Type B pancreatic cell (in vitro differentiated cells): ENCODE measurements at places on chromosomes 3 and 15.

DNA sequence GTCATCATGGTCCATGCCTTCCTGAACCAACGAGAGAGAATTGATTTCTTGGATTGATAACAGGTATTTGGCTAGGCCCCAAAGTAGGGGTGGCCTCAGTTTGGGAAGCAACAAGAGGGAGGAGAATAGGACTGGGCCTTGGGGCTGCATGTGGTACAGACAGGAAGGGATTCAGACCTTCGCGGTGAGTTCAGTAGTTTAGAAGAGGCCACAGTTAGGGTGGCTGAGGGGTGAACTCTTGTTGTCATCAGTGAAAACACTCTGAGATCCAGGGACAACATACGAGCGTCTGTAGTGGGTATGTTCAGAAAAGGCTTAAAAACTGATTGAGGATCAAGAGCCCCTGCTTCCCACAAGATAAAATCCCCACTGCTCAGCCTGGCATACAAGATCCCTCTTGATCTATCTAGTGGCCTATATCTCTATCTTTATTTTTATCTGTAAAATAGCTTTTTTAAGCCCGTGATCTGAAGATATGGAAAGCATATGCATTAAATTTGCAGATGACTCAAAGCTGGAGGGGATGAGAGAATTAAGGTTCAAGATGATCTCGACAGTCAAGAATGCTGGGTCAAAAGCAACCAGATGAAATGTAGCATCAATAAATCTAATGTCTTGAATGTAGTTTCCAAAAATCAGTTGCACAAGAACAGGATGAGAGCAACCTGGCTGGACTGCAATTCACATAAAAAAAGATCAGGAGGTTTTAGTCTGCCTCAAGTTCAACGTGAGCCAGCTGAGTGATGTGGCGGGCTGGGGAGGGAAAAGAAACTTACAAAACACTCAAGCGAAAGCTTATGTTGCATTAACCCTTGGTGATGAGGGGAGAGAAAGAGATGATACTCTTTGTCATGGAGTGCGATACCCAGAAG, 221.1 kb upstream of the TLE3 start:
- peak overlapping the region; percentile 32 for H3K27ac ChIP-seq
- H3K4me1 ChIP-seq, result peaks cover 49% of the 10 kb centered on the region
- H3K36me3 ChIP-seq, result no peaks in the 10 kb centered on the region
- peak overlapping the region; percentile 11 for H3K4me3 ChIP-seq

DNA sequence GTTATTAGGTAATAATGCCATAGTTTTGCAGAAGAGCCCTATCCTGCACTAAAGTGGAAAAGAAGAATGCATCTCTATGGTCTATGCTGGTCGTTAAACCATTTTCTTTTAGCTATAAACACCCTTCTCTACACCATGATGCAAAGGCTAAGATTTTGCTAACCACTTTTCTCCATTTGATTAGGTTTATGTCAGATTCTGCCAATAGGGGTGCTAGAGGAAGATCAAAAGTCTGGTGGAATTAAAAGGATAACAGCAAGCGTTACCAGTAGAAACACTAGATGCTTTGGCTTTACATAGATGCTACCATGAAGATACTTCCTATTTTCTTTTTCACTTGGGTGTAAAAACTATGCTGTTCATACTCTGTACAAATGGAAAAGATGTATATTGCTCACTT, 669.8 kb upstream of the ARPP21 start:
- DNase-seq, result no peak
- H3K27ac ChIP-seq, result no peak overlapping the region
- H3K27me3 ChIP-seq, result no peaks in the 10 kb centered on the region
- H3K36me3 ChIP-seq, result no peaks in the 10 kb centered on the region
- no peak overlapping the region for H3K4me3 ChIP-seq

- H3K36me3 ChIP-seq, result no peaks in the 10 kb centered on the region
- no peak for DNase-seq
- H3K27me3 ChIP-seq, result peaks cover 3% of the 10 kb centered on the region
- H3K4me1 ChIP-seq, result no peaks in the 10 kb centered on the region
Observed at GRCh38 chr15:80211976-80212375, 40.0 kb downstream of the CTXND1 start.

GRCh38 chr3:174089592-174089991, 692.0 kb downstream of the NLGN1 start:
- H3K36me3 ChIP-seq, result no peaks in the 10 kb centered on the region
- no peaks in the 10 kb centered on the region for H3K27me3 ChIP-seq
- peaks cover 13% of the 10 kb centered on the region for H3K4me1 ChIP-seq
- no peak overlapping the region for H3K27ac ChIP-seq

DNA sequence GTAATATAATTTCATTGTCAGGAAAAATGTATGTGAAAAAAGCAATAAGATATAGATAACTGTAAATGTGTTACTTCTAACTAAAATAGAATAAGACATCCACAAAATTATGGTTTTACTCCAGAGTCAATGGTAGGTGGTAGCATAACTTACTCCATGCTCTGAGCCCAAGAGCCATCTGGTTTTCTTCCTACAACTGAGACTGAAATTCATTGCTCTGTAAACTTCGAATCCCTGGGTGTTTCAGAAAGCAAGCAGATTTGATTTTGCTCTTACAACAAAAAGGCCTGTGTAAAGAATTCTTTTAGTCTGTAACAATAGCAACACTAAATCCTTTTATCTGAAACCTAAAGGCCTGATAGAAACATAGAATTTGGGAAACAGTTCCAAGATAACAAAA, 805.9 kb downstream of the AGBL1 start:
- H3K4me3 ChIP-seq, result no peak overlapping the region
- no peak overlapping the region for H3K27ac ChIP-seq
- no peaks in the 10 kb centered on the region for H3K36me3 ChIP-seq
- H3K27me3 ChIP-seq, result peaks cover 33% of the 10 kb centered on the region

DNA sequence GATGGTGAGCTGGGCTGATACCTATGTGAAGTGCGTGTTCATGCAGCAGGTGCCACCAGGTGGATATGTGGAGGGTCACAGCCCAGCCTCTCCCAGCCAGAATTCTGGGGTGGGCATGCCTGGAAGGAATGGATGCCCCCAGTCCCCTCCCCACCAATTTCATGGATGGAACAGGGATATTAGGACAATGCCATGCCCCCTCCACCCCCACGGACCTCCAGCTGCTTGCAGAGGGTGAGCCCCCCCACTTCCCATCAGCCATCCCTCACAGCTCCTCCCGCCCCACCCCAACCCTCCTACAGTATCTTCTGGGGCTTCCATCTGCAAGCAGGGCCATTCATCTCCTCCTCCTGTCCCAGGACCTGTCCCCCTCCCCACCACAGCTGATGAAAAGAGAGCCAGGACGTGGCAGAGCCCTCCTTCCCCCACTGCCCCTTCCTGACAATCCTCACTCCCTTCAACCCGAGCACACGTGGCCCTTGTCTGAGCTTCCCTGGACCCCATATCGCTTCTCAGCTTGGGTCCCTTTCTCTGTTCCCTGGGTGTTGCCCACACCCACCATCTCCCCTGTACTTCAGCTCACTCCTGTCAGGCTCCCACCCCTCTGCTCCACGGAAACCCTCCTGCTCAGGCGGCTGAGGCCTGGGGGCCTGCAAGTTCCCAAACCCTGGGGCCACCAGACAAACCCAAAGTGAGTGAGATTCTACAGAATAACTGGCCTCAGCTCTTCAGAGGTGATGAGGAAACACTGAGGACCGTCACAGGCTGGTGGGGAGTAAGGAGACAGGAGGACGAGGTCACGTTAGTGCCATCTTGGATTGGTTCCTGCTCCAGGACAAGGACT, 2.8 kb upstream of the SEMA3G start:
- H3K27me3 ChIP-seq, result no peaks in the 10 kb centered on the region
- H3K27ac ChIP-seq, result no peak overlapping the region
- no peak for DNase-seq
- peaks cover 6% of the 10 kb centered on the region for H3K4me1 ChIP-seq
- H3K36me3 ChIP-seq, result no peaks in the 10 kb centered on the region

GRCh38 chr3:140166861-140167599, 232.0 kb downstream of the CLSTN2 start:
- DNase-seq, result no peak
- H3K4me1 ChIP-seq, result no peaks in the 10 kb centered on the region
- H3K4me3 ChIP-seq, result no peak overlapping the region
- no peak overlapping the region for H3K27ac ChIP-seq

DNA sequence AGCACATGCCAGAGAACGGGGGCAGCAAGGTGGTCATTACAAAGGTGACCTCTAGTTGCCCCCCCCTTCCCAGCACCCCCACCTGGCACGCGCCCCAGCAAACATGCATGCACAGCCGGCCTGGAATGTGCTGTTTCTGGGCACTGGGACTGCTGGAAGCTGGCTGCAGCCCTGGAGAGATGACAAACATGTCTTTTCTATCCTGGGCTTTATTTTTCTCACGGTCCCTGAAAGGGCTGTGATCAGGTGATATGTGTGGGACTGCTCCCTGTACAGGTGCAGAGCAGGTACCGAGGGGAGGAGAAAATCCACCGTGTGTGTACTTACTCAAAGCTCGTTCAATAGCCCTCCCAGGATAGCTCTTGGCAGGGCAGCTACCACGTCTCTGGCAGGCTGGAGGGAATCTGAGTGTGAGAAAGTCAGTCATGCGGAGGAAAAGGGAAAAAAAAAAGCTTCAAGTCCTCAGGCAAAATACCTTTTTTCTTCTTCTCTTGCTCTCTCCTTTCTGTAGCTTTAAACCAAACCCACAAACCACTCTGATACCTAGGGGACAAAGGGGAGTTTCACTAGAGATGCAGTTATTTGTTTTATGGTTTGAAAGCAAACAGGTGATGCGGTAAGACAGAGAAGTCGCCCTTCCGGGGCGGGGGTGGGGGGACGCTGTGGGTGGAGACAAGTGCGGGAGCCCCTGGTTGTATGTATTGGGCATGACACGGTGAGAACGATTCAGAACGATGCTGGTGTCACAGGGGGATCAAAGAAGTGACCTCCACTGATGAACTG, 5.0 kb upstream of the HES1 start:
- H3K27me3 ChIP-seq, result peaks cover 7% of the 10 kb centered on the region
- no peaks in the 10 kb centered on the region for H3K36me3 ChIP-seq
- peaks cover 40% of the 10 kb centered on the region for H3K4me1 ChIP-seq

DNA sequence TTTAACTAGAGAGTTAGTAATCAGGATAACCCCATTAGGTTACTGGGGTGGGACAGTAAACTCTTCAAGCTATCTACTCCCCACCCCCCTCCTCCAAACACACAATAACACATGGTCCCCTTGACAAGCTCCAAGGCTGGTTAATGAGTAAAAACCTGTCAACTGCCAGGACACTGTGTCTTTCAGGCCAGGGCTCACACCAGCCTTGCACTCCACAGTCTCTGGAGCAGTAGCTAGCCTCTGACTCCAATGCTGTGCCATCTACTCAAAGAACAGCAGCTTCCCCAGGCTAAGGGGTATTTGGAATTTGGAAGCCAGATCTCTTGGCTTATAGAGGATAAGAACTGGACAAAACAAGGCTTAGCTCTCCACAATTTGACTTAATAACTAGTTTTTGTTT, 115.8 kb downstream of the LRIG1 start:
- no peak for DNase-seq
- no peak overlapping the region for H3K27ac ChIP-seq
- H3K4me1 ChIP-seq, result no peaks in the 10 kb centered on the region
- H3K4me3 ChIP-seq, result no peak overlapping the region

- H3K4me3 ChIP-seq, result no peak overlapping the region
- DNase-seq, result no peak
Observed at GRCh38 chr3:98807561-98807960, 44.4 kb downstream of the ST3GAL6 start.

- H3K36me3 ChIP-seq, result no peaks in the 10 kb centered on the region
- H3K27ac ChIP-seq, result no peak overlapping the region
- DNase-seq, result no peak
- H3K4me3 ChIP-seq, result no peak overlapping the region
Observed at GRCh38 chr15:50531163-50531562, 15.3 kb downstream of the USP50 start.

- H3K27me3 ChIP-seq, result no peaks in the 10 kb centered on the region
- peaks cover 4% of the 10 kb centered on the region for H3K4me1 ChIP-seq
- H3K4me3 ChIP-seq, result no peak overlapping the region
- H3K36me3 ChIP-seq, result peaks cover 20% of the 10 kb centered on the region
Observed at GRCh38 chr3:9028134-9028533, 64.9 kb upstream of the RAD18 start.

DNA sequence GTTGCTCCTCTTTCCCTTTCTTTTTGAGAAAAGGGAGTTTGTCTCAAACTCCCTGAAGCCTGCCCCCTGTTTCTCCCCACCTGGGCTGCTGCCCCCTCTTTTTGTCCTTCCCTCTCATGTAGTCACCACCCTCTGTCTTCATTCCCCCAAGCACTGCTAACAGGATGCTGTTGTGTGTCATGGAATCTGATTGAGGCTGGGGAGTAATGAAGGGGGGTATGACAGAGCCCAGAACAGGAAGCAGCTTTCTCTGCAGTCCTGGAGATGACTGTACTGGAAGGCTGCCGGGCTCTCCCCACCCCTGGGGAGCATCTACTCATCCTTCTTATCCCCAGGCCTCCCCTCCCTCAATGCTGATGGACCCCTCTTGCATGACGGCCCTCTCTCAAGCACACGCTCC, 181.6 kb downstream of the ABHD5 start:
- H3K4me3 ChIP-seq, result no peak overlapping the region
- H3K4me1 ChIP-seq, result peaks cover 9% of the 10 kb centered on the region
- no peaks in the 10 kb centered on the region for H3K36me3 ChIP-seq
- no peak for DNase-seq
- peaks cover 8% of the 10 kb centered on the region for H3K27me3 ChIP-seq
- no peak overlapping the region for H3K27ac ChIP-seq

DNA sequence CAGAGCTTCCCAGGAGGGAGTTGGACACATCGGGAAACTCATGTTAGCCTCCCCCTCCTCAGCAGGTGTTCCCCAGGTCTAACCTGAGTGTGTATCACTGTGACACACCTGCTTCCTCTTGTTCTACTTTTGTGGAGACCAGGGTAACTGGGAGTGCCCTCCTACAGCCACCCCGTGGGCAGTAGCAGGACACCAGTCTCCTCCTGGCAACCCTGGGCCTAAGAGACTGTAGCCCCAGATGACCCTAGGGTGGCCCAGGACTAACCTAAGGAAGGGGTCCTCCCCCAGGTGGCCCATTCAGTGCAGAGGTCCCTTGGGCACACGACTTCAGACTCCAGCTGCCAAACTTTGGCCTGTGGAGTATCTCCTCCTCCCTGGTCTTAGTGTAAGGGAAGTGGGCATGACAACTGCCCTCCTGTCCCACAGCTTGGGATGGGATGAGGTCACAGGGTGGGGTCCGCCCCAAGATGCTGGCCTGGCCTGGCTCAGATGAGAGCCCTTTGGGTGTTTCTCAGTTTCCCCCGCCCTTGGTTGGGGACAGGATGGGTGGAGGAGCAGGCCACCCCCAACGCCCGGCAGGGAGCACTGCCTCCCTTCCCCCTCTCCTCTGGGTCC, 4.8 kb downstream of the CSK start:
- H3K4me1 ChIP-seq, result peaks cover 54% of the 10 kb centered on the region
- no peak overlapping the region for H3K4me3 ChIP-seq
- H3K36me3 ChIP-seq, result no peaks in the 10 kb centered on the region
- no peaks in the 10 kb centered on the region for H3K27me3 ChIP-seq
- no peak for DNase-seq
